IMR-90 (cell line): ENCODE measurements at places on chromosomes 2 and 18. TPM values are rescaled to one million over a fixed set of nuclear protein-coding genes. Genes with fewer than 3 reads are reported as not detected.

GRCh38 chr2:215364157-215365155 is 52.6 kb downstream of the ATIC start:
- DNase-seq = peak; percentile 17

DNA sequence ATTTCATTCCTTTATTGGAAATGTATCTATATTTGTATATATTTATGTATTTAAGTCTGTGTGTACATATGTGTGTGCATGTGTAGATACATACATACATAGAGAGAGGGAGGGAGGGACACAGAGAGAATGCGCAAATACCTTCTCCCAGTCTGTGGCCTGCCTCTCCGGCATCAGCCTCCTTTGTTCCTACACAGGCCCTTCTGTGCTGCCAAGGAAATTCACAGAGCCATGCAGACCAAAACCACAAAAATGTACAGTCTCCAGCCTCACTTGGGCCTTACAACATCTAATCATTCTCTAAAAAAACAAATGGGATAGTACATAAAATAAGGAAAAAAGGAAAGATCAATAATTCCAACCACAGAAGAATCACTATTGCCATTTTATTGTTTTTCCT is 8.8 kb upstream of the CRACDL start:
- DNase-seq = peak; percentile 7

DNA sequence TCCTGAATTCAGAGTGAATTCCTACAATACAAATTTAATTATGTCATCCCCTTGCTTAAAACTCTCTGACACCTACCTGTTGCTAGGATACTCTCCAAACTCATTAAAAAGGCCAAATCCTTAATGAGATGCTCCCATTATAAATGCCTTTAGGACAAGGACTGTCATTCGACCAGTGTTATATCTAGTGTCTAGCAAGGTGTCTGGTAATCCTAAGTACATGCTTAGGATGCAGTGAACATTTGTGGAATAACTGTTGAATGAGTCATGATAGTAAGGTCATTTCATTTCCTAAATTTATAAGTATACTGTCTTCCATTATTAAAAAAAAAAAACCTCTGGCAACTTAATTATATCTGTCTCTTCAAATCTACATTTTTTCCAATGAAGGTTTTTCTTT is 588.9 kb upstream of the NRXN1 start:
- peak; percentile 45 for DNase-seq

- peak; percentile 95 for DNase-seq
Observed at GRCh38 chr2:96342085-96342484, 6.5 kb downstream of the NCAPH start.

DNA sequence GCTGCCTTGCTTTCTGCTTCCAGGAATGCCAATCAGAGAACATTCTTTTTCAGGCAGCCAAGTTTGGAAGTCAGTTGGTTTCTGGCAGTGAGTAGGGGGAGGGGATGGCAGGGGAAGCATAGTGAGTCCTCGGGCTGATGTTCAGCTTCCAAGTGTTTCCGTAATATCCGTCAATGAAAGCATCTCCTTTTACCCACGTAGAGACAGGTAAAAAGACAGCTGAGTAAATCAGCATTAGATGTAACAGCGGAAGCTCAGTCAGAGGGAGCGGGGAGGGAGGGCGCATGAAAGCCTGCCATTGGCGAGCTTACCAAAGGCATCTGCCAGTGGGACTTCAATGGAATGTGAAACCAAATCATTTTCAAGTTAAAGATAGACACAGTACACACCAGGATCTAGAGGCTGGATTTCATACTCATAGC is 117.1 kb upstream of the DTNA start:
- peak; percentile 59 for DNase-seq

- DNase-seq = no peak
Observed at GRCh38 chr18:3124822-3125221, 94.9 kb downstream of the MYOM1 start.

DNA sequence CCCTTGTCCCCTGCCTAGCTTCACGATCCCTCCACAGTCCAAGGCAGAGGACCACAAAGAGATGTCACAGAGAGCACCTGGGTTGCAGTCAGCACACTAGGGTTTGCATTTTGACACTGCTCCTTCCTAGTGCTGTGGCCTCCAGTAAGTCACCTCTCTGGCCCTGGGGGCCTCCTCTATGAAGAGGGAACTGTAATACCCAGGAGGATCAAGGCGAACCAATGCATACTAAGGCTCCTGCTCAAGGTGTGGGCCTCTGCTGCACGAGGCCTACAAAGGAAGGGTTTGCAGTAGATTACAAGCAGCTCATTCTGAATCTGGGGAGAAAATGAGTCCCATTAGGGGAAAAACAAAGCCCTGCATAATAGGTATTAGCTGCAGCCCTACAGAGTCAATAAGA is 72.3 kb upstream of the FZD7 start:
- no peak for DNase-seq

GRCh38 chr2:241809383-241810306 is 652 bp downstream of the NEU4 start:
- DNase-seq = no peak

DNA sequence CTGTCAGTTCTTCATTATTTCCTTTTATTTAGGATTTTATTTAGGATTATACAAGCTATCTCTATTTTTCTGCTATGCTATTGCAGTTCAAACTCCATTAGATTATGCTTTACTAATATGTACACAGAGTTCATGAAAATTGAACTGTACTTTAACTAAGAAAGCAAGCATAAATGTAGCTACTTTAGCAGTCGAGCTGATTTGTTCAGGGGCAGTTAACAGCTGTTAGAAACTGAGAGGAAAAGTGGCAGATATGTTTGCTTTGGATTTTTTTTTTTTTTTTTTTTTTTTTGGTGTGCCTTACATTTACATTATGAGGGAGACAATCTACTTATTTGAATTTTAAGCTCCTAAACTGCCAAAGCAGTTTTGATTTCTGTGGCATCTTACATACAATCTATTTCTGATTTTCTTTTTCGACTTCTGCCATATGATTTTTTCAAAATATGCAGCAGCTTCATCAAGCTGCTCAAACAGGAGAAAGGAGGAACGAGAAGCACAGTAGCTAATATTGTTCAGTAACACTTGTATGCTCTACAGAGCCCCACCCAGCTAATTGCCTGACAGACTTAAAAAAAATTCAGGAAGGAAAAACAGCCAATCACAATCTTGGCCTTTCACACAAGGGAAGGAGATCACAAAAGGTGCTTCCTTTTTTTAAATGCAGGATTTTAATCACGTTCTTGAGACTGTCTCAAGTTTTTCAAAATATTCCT is 233.4 kb upstream of the SIX3 start:
- no peak for DNase-seq

ARHGAP15 gene
- total RNA-seq = not detected in 2 replicates

GULP1 gene
- 40.1 and 54.4 TPM in 2 replicates for total RNA-seq

RMDN2 gene
- total RNA-seq = 2.3 and 5.8 TPM in 2 replicates

SCYGR8 gene
- not detected in 2 replicates for total RNA-seq

ZNF892 gene
- 2.2 and 2.7 TPM in 2 replicates for total RNA-seq

HMSD gene
- 0.28 and 0.36 TPM in 2 replicates for total RNA-seq
